ENCODE measurements at places on chromosomes 7 and 10.

- DNase-seq: no peak
Observed at GRCh38 chr10:60677531-60678129, 100.6 kb upstream of the CDK1 start.

DNA sequence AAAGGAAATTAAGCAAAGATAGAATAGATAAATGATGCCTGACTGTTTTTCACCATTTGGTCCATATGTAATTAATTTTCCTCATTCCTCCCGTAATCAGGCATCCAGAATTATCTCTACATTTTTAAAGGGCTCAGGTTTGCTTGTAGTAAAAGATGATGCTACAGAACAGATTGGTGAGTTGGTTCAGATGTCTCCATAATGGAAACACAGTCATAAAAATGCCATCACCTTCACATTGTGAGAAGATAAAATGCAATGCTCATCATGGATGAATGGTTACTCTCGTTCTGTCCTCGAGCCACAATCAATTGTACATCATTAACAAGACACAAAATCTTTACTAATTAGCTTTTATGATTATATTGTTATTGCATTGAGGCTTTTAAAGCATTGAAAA lies 64.9 kb upstream of the CELF2 start:
- DNase-seq: no peak

GRCh38 chr10:49021685-49022084 lies 82.0 kb upstream of the LRRC18 start:
- DNase-seq: no peak

- no peak for DNase-seq
Observed at GRCh38 chr7:138813945-138814344, 15.9 kb upstream of the ATP6V0A4 start.

DNA sequence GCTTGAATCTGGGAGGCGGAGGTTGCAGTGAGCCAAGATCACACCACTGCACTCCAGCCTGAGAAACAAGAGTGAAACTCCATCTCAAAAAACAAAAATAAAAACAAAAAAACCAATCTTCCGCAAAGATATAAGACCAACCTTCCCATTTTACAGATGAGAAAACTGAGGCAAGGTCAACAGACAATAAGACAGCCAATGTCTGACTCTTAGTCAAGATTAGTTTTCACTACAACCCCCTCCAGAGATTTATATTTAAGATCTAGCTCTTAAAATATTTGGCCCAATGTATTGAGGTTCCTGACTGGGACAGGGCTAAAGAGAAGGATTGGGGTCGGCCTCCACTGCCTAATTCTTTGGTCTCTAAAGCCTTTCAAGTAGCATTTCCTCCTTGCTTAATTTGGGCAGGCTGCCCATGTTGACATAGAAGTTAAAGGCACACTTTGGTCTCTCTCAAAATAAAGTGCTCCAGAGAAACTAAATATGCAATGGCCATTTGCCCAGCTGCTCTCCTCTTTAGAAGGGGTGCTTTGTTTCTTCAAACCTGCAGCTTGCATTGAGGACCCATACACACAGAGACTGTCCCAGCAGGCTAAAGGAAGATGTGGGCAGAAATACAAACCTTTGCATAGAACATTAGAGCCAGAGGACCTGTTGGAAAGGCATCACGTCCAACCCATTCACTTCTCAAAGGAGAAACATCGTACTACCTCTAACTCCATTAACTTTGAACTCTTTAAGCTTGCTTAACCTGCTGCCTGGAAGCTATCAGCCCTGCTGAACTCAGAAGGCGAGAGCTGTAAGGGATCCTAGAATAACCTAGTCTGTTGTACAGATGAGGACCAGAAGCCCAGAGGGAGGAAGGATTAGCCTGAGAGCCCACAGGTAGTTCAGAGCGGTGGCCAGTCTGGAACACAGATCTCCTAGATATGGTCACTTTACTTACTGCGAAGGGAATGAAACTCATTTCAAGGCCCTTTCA lies 3.9 kb downstream of the TECTB start:
- no peak for DNase-seq

DNA sequence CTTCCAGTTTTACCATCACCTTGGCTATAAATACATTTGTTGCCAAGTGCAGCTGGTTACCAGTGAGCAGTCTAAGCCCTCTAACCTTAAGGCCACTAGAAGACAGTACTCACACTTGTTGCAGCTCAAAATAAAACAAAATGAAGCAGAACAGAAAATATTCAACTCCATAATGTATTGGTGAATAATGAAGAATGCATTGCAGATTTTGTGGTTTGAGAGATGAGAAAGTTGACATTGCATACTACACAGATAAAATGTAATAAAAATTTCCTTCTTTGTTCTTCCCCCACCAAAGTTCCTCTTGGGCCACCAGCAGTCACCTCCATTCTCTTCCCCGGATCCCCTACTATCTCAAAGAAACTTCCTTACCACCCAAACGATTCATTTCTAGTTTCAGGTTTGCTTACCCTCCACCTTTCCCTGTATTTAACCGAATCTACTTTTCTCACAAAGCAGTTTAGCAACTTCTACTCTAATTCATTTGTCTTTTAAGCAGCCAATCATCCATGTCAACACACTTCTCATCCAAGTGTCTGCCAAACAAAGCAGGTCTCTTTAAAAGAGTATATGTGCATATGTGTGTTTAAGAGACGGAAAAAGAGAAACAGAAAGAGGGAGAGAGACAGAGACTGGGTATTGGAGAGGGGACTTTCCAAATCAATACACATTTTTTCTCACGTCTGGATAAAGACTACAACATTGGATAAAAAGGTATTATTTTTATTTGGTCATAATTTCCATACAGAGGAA lies 35.7 kb upstream of the PRPS1L1 start:
- no peak for DNase-seq

DNA sequence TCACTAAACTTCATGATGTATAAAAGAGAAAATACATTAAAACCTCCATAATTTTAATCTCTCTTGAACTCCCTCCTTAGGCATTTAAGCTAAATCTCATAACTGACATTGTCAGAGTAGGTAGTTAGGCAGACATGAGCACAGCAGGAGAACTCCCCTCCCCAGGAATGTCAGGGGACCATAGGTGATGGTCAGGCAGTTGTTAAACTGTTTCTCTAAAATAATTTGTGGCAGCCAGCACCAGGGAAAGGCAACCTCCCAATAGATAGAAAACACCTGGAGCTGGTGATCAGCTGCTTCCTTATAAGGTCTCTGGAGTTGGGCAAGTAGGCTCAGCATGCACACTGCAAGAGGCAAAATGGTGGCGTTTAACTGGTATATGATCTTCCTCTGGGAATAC lies 73.0 kb downstream of the TPK1 start:
- DNase-seq: no peak

DNA sequence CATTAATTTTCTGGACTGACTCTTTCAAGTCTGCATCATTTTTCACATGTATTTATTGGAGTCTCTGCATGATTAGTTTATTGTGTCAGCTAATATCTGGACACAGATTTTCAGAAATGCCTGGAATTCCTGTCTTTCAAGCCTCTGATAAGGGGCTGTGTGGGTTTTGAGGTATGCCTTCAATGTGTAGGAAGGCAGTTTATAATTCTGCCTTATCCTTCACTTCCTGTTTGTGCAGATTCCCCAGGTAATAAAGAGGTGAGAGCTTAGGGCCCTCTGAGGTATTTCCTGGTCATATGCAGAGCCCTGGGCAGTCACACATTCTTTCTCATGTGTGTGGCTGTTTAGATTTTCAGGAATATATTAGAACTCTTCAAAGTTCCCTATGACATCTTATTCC lies 79.4 kb upstream of the PRKCQ start:
- no peak for DNase-seq

GRCh38 chr10:25105262-25105661 lies 69.5 kb upstream of the GPR158 start:
- DNase-seq: no peak

- no peak for DNase-seq
Observed at GRCh38 chr10:131113709-131114291, 197.7 kb downstream of the TCERG1L start.

Data from activated naive CD4-positive, alpha-beta T cell (primary cell).